ENCODE measurements at places on chromosomes 11 and 22. TPM values are rescaled to one million over a fixed set of nuclear protein-coding genes. Genes with fewer than 3 reads are reported as not detected.

DNA sequence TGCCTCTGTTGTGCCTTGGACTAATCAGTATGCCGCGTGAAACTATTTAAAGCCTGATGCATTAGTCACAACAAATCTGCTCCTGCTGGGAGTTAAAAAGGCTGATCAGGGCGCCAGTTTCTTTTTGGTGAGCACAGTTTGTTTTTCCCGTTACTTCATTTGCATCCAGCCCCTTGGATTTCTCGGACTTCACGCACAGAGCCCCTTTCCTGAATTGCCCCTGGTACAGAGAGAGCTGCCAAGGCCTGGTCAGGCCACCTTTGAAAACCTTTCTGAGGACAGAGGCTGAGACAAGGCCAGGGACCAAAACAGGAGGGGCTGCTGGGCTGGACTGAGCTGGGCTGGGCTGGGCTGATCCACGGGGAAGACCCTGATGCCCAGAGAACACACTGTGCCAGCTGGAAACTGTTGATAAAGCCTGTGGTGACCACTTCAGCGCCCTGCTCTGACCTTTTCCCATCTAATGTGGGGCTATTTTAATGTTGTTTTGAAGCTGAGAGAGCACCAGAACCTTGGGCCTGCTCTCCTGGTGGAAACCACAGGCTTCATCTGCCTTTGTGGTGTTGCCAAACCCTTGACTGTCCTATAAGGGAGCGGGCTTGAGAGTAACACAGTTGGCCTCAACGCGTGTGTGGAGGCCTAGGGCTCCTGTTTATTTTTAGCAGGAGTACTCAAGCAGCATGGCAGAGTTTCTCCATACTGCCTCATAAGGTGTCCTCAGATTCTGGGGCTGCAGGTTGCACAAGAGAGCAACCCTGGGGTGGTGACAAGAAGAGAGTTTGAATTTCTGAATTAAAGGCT lies 44.2 kb downstream of the NAV2 start:
- no peak for DNase-seq

GRCh38 chr11:42552786-42553185 lies 759.0 kb upstream of the API5 start:
- no peak for DNase-seq

- no peak for DNase-seq
These were observed 26.5 kb downstream of the HTR3A start for GRCh38 chr11:114001416-114001815.

DNA sequence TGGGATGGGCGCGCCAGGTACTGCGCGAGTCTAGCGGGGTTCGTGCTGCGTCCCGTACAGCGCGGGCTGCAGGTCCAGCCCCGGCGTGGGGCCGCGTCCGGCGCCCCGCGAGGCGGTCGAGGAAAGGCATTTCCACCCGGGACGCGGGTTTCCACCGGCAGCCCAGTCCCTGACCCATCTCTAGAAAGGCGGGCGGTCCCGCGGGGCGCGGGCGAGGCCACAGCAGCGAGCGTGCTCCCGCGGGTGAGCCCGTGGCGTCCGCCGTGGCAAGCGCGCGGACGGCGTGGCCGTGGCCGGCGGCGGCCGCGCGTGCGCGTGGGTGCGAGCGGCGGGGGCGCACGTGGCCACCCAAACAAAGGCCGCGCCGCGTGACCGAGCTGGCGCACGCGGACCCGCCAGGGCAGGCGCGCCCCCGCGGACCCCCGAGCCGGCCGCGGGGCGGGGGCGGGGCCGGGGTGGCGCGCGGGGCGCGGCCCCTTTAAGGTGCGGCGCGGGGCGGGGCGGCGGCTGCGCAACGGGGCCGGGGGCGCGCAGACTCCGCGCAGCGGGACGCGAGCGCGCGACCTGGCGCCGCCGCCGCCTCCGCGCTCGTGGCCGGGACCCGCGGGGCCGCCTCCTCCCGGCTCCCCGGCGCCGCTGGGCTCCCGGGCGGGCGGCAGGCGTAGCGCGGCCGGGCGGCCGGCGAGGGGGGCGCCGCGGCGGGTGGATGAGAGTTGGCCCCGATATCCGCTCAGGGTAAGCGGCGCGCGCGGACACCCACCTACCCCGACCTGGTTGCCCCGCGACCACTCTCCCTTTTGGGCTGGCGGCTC lies 39.3 kb upstream of the CELSR1 start:
- no peak for DNase-seq

Gene TRIM6
- 2.0 TPM for total RNA-seq

- no peak for DNase-seq
These were observed 44.7 kb downstream of the BIRC2 start for GRCh38 chr11:102391549-102392237.

GRCh38 chr11:110447897-110448745 lies 18.4 kb downstream of the FDX1 start:
- DNase-seq, result no peak

DNA sequence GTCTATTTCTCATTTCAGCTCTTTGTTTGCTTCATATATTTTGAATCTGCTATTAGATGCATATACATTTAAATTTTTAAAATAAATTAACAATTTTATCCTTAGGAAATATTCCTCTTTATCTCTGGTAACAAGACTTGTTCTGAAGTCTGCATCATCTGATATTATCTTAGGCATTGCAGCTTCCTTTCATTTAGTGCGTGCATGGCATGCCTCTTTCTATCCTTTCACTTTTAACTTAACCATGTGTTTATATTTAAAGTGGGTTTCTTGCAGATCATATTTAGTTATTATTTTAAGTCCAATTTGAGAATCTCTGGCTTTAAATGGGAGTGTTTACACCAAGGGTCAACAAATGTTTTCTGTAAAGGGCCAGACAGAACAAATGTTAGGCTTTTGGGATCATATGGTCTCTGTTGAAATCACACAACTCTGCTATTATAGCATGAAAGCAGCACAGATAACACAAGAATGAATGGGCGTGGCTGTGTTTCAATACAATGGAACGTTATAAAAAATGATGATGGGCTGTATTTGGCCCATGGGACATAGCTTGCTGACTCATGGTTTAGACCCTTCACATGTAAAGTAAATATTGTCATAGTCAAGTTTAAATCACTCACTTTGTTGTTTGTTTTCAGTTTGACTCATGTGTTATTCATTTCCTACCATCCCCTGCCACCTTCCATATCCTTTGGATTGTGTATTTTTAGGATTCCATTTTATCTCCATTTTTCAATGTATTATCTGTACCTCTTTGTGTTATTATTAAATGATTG lies 83.9 kb upstream of the SNX19 start:
- DNase-seq, result peak; percentile 26

DNA sequence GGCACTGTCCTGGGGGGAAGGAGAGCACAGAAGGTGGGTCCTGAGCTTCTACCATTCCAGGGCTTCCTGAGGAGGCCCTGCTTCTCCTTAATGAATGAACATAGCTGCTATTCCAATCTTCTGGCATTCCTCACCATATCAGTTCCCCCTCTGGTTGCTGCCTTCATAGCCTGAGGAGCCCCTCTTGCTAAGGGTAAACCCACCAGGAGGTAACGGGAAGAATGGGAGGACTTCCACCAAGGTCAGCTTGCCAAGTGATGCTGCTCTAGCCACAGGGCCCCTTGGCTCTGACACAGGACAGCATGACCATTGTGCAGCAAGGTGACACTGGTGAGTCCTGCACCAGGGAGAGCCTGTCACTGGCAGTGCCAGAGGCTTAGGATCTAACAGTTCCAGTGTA lies 1022.5 kb downstream of the TBC1D22A start:
- no peak for DNase-seq

GRCh38 chr11:77035039-77035438 lies 841 bp downstream of the B3GNT6 start:
- no peak for DNase-seq

- DNase-seq, result no peak
These were observed 152.7 kb downstream of the ADAMTS15 start for GRCh38 chr11:130601141-130601540.

Gene GGTLC2
- total RNA-seq, result not detected

DNA sequence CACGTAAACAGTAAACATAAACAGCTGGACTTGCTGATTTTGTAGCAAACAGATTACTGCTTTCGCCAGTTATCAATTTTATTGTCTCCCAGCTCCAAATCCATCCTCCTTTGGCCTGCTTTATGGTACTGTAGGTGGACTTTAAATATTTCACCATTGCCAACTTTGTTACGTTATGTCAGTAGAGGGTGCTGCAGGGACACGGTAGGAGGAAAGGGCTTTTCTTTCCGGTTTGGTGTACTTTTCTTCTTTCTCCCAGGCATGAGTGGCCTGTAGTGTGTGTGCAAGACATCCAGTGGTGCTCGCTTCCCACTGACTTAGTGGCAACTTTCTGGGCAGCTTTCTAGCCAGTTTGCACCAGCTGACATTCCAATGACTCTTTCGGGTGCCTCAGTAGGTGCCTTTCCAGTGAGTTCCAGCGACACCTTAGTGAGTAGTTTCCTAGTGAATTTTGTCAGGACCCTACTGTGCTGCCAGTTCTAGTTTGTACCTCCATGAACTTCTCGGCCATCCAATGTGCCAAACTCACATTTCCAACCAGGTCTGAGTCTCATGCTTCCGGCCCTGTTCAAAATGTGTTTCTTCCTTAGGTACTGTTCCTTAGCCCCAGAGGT lies 267.6 kb upstream of the TENM4 start:
- DNase-seq, result no peak

DNA sequence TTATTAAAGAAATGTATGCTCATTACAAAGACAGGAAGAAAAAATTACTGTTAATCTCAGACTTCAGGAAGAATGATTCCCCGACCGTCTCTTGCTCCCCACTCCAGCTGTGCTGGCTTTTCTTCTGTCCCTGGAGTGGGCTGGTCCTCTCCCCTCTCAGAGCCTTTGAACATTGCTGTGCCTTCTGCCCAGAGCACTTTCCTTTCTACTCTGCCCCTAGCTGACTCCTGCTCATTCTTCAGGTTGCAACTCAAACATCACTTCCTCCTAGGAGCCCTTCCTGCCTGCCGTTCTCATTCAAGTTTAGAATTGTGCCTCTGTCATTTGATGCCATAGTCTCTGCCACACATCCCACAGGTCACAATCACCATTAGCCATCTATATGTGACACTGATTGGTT lies 329.5 kb downstream of the MIAT start:
- no peak for DNase-seq

DNA sequence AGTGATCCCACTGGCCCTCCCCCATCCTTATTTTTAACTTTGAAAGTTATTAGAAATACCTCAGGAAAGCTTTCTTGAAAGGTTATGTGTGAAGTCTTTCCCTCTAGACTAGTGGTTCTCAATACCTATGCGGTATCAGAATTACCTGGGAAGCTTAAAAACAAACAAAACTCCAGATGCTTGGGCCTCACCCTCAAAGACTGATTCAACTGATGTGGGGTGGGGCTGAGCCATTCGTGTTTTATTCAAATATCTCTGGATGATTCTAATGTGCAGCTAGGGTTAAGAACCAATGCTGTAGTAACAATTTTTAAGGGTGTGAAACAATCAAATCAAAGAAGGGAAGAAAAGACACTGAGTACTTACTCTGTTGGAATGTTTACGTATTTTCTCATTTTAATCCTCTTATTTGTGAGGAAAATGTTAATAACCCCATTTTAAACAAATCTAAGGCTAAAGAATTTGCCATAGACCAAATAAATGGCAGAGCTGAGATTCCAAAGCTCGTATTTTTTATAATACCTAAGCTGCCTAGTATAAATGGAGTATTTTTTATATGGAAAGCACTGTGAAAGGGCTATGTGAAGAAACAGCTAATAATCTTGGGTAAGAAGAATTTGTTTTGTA lies 47.6 kb downstream of the PLEKHB1 start:
- DNase-seq, result no peak

- DNase-seq, result no peak
These were observed at the start of gene APOBEC3H for GRCh38 chr22:39097098-39098020. Gene APOBEC3H, plus strand, starts transcription at chr22:39097244. Its CDS starts 3,035 bp downstream, at chr22:39100279.

Gene ATL3
- total RNA-seq, result 123 TPM

DNA sequence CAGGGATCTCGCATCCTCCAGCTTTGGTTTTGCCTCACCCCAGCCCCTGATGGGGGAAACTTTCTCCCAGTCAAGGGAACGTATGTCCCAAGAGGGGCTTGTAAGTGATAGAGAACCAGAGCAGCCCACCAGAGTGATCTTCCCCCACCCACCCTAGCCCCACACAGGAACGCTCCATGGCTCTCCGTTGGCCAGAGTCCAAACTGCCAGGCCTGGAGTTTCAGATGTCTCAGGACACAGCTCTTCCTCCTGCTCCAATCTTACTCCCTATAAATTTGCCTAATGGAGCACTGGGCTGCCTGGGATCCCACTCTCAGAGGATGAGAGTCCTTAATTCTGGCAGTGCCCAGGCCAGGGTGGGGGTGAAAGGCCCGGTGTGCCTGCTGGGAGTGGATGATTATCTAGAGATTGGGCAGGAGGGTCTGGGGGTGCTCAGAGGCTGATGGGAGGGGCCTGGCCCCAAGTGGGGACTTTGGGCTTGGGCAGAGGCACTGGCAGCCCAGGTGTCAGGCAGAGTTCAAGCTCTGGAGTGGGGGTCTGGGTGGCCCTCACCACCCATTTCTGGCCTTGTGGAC lies 79.9 kb downstream of the WNT7B start:
- DNase-seq, result no peak

Gene VWCE
- 1.7 TPM for total RNA-seq

- DNase-seq, result peak; percentile 68
These were observed 90.0 kb downstream of the MICAL2 start for GRCh38 chr11:12200279-12200990.

Gene OR52I1
- not detected for total RNA-seq

Gene BRSK2
- total RNA-seq, result 0.20 TPM

DNA sequence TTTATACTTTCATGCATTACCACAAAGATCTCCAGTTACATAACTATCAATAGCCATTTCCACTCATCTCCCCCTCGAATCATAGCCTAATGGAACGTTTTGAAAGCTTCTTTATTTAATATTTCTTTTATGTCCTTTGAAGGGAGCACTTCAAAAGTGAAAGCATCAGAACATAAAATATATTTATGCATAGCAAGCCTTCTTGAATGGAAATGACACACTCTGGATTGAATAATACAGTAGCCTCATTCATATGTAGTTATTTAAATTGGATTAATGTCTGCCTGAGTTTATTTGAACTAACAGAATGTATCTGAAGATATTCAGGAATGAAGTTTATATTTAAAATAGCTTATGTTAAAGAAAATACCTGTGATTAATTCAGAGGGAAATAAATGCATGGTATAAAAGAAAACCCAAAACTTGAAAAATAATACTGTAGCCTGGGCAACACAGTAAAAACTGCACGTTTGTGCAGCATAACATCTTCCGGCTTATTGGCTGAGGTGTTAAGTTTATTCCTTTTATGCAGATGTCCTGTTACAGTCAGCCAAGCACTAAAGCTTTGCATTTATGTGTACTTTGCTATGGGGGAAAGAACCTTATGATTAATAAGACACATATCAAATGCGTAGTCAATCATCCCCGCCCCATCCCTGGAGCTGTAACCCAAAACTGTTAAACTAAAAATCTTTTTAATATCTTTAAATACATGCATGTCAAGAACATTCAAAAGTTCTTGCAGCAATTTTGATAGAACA lies 22.0 kb downstream of the OOSP3 start:
- DNase-seq, result no peak

DNA sequence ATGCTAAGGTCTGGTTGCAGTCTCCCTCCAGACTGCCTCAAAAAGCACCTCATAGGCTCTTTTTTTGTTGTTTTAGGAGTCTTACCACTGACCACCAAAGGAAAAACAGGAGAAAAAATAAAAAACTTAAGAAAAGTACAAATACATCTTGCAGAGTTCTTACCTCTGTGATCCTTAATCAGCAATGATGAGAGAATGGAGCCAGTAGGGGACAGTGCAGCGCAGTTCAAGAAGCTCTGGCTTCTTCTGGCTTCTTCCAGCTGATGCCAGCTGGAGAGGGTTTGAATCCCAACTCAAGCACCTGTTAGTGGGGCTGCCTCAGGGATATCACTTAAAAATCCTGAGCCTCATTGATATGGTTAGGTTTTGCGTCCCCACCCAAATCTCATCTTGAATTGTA lies 223.3 kb upstream of the ISX start:
- no peak for DNase-seq

- DNase-seq, result no peak
These were observed 88.2 kb downstream of the FCHSD2 start for GRCh38 chr11:73053964-73054363.

Data from pulmonary artery endothelial cell (primary cell).